Activated T-helper 9 cell treated with anti-CD3 and anti-CD28 coated beads, Interleukin-2, amount 50 U/mL, for 16 hours (primary cell): ENCODE measurements at places on chromosomes 5 and 9.

DNA sequence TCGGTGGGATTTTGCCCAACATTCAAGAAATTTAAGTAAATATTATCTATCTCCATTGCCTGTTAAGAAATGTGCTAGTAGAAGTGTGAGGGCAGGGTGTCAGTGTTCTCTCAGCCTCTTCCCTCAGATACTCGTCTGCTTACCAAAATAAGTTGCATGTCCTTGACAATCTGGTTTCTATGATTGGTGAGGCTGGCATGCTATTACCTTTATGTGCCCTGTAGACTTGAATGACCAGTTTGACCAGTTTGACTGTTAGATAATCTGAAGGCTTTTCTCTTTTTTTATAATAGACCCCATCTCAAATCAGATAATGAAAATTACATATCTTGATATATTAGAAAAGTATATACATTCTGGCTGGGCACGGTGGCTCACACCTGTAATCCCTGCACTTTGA lies 348 bp downstream of the CATSPER3 start:
- no peak for DNase-seq

- no peak for DNase-seq
Measured at GRCh38 chr9:84821431-84821830, 151.9 kb downstream of the NTRK2 start.

DNA sequence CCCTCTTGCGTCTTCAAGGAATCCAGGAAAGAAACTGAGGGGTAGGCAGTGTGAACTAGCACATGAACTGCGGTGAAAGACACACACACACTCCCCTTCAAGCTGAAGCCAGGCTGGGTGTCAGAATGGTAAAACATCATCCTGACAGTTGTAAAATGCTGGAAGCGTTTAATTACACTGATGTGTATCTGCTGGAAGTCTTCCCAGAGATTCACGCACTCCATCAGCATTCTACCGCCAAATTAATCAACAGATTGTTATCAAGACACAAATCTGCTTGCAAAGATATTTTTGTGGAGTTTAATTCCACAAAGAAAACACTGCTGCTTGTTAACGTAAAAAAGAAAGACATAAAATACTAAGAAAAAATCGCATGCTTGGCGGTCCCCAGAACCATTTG lies 241.0 kb upstream of the NFIL3 start:
- no peak for DNase-seq

DNA sequence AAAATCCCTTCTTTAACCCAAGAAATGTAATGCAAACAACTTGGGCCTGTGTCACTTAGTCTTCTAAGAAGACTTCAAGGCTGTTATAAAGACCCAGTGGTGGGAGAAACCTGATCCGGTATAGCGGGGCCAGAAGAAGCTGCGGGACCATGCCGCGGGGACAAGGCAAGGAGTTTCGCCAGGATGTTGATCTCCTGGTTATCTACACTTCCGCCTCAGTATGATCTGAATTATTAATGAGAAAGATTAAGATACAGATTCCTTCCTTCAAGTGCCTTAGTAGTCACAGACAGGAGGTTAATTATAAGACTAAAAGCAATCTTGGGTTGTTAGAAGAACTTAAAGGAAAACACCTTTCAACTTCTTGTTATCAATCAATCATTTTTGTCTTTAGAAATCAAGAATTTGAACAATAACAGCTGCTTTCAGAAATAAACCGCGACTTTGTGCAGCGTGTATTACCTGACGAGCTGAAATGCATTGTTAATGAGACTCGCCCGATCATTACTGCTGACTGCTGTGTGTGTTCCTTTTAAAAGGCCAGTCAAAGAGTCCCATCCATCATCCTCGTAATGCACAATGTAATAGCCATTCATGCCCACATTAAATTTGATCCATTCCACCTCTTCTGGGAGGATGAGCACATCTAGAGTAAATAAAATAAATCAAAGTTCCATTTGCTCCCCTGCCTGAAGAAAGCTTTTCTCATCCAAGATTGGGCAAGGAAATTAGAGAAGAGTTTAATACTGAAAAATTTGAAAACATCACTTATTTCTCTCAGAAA lies 22.2 kb downstream of the ERAP1 start:
- DNase-seq = no peak

DNA sequence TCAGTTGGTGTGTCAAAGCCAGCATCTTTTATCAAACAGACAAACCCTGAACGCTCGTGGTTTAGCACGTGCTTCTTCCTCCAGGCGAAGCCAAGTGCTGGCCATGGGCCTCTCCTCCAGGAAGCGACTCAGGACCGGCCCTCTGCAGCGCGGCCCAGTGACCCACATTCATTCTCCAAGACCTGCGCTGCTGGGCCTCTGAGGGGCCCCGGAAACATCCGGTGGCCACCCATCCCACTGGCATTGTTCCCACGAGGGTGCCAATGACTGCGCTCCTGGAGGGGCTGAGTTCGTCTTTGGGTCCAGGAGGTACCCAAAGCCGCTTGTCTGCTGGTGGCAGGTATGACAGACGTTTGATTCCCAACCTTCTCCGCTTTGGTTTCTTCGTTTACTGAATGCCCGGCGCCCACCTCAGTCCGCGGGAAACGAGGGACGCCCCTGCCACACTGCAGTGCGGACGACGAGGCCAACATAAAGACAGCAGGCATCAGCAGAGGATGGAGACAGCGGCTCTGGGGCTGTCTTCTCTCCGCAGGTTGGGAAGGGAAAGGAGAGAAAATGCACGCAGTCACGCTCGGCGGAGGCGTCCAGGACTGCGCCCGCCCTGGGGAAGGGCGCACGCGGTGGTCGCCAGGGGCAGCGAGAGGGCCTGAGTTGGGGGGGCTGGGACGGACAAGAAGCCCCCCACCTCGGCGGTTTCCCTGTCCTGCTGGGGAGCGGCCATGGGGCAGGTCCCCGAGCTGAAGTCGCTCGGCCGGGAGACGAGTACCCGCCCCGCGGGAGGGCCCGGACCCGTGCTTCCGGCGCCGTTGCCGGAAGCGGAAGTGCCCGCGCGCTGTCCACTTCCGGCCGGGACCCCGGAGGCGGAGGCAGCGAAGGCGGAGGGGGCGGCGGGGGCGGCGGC lies at the start of gene EXOC3:
TSS of gene EXOC3 (plus strand) at position 842 of the 904 bp plus-strand sequence. CDS start 3,030 bp downstream, outside the sequence.
- peak; percentile 70 for DNase-seq

DNA sequence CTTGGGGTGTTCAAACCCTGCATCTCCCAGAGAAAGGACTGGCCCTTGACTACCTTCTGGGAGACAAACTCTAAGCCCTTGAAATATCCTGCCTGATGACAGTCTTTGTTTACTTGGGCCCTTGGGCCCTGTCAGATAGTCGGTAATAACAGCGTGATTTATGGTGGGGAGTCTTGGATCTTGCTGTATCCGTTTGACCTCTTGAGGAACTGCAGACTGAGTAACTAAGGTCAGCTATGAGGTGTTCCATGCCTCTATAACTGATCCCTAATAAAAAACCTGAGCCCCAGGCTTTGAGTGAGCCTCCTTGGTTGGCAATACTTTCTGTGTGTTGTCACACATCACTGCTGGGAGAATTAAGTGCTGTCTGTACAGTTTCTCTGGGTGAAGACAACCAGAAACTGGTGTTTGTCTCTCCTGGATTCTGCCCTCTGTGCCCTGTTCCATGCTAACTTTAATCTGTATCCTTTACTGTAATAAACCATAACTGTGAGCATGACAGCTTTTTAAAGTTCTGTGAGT lies 56.2 kb upstream of the ANKRD33B start:
- no peak for DNase-seq

DNA sequence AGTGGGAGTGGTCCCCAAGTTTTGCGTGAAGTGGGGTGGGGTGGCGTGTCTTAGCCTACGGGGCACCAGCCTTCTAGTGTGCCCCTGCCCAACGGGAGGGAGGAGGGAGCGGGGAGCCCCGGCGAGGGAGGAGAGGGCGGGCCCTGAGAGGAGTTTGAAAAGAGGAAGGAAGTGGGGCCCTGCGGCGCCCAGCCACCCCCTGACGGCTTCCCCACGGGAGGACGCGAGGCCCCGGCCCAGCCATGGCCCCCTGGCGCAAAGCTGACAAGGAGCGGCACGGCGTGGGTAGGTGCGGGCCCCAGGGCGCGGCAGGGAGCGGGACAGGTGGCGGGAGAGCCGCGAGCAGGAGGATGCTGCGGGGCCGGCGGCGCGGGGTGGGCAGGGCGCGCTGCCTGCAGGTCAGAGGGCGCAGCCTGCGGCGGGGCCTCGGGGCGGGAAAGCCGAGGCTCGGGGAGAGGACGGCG lies at the start of gene DOCK2:
TSS of gene DOCK2 (plus strand) at position 191 of the 464 bp plus-strand sequence. CDS start at position 243, 52 bp downstream.
- DNase-seq = peak; percentile 49

DNA sequence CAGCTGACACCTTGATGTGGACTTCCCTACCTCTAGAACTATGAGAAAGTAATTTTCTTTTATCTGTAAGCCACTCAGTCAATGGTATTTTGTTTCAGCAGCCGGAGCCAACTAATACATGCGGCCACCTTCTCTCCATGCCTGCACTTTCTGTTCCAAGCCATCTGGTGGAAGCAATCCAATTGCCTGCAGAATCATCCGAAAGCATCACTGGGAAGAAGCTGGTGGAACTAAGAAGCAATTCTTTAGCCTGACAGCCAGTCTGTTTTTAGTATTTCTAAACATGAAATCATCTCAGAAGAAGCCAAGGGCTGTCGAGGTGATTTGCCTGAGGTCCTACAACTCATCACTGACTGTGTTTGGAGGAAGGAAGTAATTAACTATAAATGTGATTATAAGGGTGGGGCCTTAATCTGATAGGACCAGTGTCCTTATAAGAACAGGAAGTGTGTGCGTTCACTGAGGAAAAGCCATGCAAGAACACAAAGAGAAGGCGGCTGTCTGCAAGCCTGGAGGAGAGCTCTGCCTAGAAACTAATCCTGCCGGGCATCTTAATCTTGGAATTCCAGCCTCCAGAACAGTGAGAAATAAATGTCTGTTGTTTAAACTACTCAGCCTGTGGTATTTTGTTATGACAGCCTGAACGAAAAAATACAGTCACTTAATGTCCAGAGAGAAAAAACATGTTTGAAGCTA lies 49.1 kb downstream of the NXNL2 start:
- DNase-seq = no peak

- no peak for DNase-seq
Measured at GRCh38 chr9:93252781-93253530, 69.0 kb downstream of the WNK2 start.

GRCh38 chr9:137446851-137447471 lies 5.8 kb upstream of the ENTPD8 start:
- DNase-seq = no peak

- no peak for DNase-seq
Measured at GRCh38 chr9:125966959-125967711, 220.0 kb downstream of the PBX3 start.

- DNase-seq = no peak
Measured at GRCh38 chr9:115517335-115518075, 399.5 kb upstream of the TNC start.

GRCh38 chr9:122213589-122214413 lies 15.0 kb downstream of the LHX6 start:
- peak; percentile 14 for DNase-seq

- no peak for DNase-seq
Measured at GRCh38 chr5:154826-155225, 36.5 kb upstream of the LRRC14B start.

DNA sequence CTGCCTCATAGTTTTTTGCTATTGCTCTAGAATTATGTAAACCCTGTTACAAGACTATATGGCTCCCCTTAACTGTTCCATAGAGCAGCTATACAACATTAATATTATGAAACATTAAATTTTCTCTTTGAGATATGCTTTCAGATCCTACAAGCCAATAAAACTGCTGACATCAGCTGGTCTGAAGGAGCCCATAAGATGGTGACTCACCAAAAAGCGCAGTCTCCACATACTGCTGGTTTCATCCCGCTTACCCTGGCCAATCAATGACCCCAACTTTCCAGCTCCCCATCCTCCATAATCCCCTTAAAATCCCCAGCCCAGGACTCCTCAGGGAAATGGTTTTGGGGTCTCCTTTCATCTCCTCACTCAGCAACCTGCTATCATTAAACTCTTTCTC lies 172.7 kb downstream of the NSG2 start:
- DNase-seq = no peak

GRCh38 chr9:89621676-89622075 lies 16.9 kb downstream of the GADD45G start:
- no peak for DNase-seq

- no peak for DNase-seq
Measured at GRCh38 chr5:172850454-172850797, 16.4 kb downstream of the ERGIC1 start.

GRCh38 chr5:114665551-114665950 lies 303.7 kb downstream of the KCNN2 start:
- no peak for DNase-seq

GRCh38 chr5:35371951-35372426 lies 141.7 kb upstream of the PRLR start:
- no peak for DNase-seq

- peak; percentile 59 for DNase-seq
Measured at GRCh38 chr5:151094030-151094851, 13.4 kb upstream of the TNIP1 start.

- no peak for DNase-seq
Measured at GRCh38 chr5:81393783-81394718, at the start of gene ACOT12. ACOT12 (minus strand) TSS chr5:81394134; CDS start chr5:81394114, 20 bp downstream.

GRCh38 chr5:26386532-26386931 lies 651.9 kb downstream of the CDH9 start:
- no peak for DNase-seq

DNA sequence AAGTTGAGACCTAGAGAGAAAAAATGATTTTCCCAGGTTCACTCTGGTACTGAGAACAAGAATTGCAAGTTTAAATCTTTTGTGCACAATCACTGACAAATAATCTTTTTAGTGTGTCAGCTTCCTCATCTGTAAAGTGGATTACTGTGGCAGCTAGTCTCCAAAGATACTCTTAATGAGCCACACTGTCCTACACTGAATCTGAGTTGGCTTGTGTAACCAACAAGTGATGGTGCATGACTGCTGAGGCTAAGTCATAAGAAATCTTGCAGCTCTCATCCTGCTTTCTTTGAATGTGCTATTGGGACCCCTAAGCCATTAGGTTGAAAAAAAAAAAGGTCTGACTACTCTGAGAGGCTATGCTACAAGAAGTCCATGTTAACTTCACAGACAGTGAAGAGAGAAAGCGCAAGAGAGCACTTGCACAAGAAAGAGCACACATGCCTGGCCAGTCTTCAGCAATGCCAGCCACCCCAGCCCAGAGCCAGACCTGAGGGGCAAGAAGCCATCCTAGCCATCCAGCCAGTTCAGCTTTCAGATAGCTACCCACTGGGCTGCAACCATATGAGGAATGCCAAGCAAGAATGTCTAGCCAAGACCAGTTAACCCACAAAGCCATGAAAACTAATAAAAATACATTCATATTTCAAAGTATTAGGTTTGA lies 419.4 kb downstream of the RAB3C start:
- no peak for DNase-seq

DNA sequence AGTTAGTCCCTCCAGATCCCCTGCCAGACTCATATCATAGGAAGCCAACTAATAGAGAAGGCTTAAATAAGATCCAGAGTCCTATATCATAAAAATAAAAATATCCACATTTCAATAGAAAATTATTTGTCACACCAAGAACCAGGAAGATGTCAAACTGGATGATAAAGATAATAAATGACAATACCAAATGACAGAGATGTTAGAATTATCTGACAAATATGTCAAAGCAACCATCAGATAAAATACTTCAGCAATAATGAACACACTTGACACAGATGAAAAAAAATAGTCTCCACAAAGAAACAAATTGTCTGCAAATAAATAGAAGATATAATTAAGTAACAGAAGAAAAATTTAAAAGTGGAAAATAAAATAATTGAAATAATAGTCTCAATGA lies 300.7 kb upstream of the FTMT start:
- DNase-seq = no peak
